ENCODE measurements at places on chromosomes 5 and 9.
A peak's percentile ranks its signal among the peaks of the same experiment; 100 is the strongest.

- DNase-seq: no peak
Measured at GRCh38 chr9:106077731-106078130, 383.4 kb downstream of the TMEM38B start.

DNA sequence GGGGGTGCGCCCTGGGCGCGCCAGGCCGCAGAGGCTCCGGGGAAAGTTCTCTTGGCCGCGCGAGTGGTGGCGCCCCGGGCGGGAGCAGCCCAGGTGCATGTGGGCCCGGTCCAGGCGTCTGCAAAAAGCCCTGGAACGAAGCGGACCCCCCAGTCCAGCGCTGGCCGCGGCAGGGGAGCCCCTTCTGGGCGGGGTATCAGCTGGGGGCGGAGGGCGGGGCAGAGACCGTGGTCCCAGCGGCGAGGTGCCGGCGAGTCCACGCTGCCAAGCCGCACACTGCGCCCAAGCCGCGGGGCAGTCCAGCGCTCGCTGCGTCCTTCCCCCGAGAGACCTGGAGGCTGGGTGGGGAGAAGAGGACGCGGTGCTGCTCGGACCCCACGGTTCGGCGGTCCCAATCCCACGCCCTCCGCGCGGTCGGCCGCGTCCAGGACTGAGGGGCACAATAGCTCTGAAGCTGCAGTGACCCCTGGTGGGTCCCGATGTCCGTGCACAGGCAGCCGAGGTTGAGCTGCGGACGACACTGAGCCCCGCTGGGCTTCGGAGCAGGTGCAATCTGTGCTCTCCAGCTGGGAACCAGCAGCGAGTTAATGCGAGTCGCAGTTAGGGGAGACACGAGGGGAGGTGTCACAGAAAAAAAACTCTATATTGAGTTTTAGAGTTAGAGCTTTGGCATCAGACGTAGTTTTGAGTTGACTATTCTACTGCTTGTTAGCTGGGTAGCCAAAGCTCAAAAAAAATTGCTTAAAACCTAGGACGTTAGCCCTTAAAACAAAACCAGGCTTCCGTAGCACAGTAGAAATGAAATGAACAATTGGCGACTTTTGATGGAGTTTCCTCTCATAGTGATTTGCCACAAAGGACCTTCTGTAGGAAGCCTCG, 1.1 kb upstream of the EPB41L4A start:
- DNase-seq: peak; percentile 51

DNA sequence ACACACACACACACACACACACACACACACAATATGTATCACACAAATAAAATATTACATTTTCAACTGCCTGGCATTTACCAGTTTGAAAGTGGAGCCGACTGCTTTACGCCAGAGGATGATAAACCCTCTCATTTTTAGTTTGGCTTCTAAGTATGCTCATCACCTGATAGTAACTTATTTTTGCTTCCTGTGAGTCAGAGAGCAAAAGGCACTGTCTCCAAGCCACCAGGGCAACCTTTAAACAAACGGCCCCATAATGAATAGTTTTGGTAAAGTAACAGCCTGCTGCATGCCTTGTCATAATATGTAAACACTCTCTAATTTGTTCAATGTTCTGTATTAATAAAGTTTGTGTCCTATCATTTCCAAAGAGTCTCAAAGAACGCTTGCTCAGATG, 26.9 kb downstream of the KLF4 start:
- DNase-seq: no peak

DNA sequence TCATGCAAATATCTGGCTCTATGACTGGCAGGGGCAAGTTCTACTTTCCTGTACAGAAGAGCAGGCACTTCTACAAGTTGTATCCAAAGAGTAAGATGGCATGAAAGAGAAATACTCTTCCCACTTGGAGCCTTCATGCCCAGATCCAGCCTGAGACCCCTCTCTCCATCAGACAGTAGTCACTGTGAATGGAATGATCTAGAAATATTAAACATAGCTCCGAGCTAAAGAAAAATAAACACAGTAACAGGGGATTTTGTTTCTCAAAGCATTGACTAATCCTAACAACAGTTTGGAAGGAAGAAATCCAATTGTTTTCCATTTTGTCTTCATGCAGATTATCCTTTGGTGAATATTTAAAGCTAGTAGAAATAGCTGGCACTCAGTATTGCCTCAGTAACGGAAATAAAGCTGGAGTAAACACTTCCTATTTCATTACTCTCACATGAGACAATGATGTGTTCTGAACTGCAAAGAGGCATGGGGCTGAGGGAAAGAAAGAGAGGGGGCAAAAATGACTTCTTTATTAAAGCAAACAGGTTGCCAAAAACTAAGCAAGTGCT, 100.0 kb downstream of the SEMA5A start:
- no peak for DNase-seq

DNA sequence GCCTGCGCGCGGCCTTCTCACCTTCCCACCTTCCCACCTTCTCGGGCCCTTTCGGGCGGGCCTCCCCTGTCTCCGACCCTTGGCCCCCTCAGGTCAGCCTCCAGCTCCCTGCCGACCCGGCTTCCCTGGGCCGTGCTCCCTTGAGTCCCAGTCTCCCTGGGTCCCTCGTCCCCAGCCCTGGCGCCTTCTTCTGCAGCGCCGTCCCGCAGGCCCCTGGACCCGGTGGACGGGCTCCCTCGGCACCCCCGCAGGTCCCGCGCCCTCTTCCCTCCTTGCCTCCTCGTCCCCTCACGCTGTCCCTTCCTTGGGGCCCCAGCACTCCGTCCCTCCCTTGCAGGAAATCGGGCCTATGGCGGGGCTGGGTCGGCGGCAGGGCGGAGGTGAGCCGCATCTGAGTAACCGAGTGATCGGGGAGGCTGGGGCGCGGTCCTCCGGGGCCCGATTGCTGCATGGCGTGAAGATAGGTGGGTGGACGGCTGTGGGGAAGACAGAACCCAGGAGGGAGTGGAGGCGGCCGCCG, 7.6 kb downstream of the ARPC5L start:
- no peak for DNase-seq

- DNase-seq: no peak
Measured at GRCh38 chr9:70506159-70506558, 91.7 kb upstream of the KLF9 start.

GRCh38 chr5:152092580-152092979, 167.9 kb upstream of the GLRA1 start:
- DNase-seq: no peak

GRCh38 chr5:1874771-1875220, 7.9 kb downstream of the IRX4 start:
- DNase-seq: no peak

GRCh38 chr9:27194401-27195091, 85.5 kb downstream of the TEK start:
- DNase-seq: peak; percentile 40

GRCh38 chr5:140267559-140268018, 35.3 kb downstream of the PFDN1 start:
- no peak for DNase-seq

DNA sequence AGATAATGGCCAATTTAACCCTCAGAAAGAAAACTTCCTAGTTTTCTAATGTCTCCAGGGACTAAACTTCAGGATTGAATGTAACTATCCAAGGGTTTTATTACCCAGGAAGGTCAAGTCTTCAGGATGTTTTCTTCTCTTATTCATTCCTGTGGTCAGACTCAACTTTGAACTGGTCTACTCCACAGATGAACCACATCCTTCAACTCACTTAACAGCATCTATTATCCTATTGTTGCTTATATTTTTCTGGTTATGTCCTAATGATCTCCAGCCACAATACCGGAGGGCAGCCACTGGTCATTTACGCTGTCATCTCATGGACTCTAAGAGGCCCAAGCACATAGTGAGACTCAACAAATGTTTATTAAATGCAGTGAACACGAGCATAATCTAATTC, 47.2 kb upstream of the LIFR start:
- DNase-seq: no peak

- peak; percentile 78 for DNase-seq
Measured at GRCh38 chr5:141848744-141849414, 29.3 kb downstream of the PCDH1 start.

- peak; percentile 4 for DNase-seq
Measured at GRCh38 chr5:37015795-37016666, 139.5 kb downstream of the NIPBL start.

DNA sequence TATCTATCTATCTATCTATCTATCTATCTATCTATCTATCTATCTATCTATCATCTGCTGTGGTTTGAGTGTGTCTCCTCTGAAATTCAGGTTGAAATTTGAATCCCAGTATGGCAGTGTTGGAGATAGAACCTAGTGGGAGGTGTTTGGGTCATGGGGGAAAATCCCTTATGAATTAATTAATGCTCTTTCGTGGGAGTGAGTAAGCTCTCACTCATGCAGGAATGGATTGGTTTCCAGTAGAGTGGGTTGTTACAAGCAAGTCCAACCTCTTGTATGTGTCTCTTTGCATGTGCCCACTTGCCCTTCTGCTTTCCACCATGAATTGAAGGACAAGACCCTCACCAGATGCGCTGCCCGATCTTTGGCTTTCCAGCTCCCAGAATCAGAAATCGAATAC, 113.0 kb downstream of the ANXA1 start:
- no peak for DNase-seq

GRCh38 chr9:68821911-68822310, 116.9 kb downstream of the PIP5K1B start:
- DNase-seq: no peak

DNA sequence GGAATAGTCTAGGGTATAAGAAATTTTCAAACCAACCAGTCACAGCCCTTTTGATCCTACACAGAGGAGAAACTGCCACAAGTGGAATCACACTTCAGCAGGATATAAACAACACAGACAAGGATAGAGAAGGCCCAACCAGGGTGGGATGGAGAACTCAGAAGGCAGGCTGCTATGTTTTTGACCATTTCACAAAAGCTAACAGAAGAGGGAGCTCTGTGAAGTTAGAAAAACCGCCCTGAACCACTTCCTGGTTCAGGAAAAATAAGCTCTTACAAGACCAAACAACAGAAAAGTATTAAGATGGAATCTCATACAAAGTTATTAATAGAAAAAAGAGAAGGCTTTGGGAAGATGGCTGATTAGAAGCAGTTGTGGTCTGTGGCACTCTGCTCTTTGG, 960 bp upstream of the IFNB1 start:
- no peak for DNase-seq

DNA sequence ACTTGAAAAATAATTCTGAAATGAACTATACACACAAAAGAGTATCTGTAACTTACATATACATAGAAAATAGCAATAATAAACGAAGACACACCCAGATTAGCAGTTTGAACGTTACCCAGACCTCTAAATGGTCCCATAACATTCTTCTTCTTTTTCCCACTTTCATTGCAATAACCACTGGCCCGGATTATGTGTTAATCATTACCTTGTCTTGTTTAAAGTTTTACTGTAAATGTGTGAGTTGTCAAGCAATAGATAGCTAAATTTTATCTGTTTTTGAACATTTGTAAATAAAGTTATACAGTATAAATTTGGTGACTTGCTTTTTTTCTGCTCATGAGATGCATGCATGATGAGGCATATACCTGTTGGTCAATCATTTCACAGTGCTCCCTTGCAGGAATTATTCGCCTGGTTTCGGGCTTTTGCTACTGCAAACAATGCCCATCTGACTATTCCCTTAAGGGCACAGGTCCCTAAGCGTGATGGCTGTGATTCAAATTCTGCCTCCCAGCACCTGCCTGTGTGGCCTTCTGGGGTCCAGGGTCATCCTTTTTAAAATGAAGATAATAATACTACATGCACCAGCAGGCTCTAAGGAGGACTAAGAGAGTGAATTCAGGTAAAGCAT, 66.1 kb downstream of the GADD45G start:
- DNase-seq: no peak
